Smooth muscle cell of trachea (primary cell): ENCODE measurements at places on chromosomes 1 and 21. TPM values are rescaled to one million over a fixed set of nuclear protein-coding genes. Genes with fewer than 3 reads are reported as not detected.

TMEM51 gene
- 7.1 and 8.3 TPM in 2 replicates for total RNA-seq

PLA2G2C gene
- total RNA-seq, result not detected in 2 replicates

GJA4 gene
- total RNA-seq, result 0.15 TPM in 1 of 2 replicates, not detected in the other

PAX7 gene
- total RNA-seq, result not detected in 2 replicates

KPRP gene
- not detected in 2 replicates for total RNA-seq

OR10K2 gene
- total RNA-seq, result not detected in 2 replicates

CELA2B gene
- total RNA-seq, result not detected in 2 replicates

S100B gene
- total RNA-seq, result 0.29 TPM in 1 of 2 replicates, not detected in the other

ITLN2 gene
- not detected in 2 replicates for total RNA-seq

CELA3B gene
- not detected in 2 replicates for total RNA-seq

FNBP1L gene
- total RNA-seq, result 6.3 and 8.1 TPM in 2 replicates

CHIA gene
- not detected in 2 replicates for total RNA-seq

HFM1 gene
- 0.17 and 0.73 TPM in 2 replicates for total RNA-seq

GBP6 gene
- total RNA-seq, result under 0.01 and 0.15 TPM in 2 replicates

KRTAP19-6 gene
- not detected in 2 replicates for total RNA-seq

TXNDC12 gene
- total RNA-seq, result 26.3 and 31.6 TPM in 2 replicates

CA6 gene
- total RNA-seq, result not detected in 2 replicates
